Gastroesophageal sphincter (tissue), 4 donors: ENCODE measurements at places on chromosomes 11 and 22.

GRCh38 chr11:93541884-93542810, 1.0 kb downstream of the SMCO4 start:
- H3K36me3 ChIP-seq: no peaks in the 10 kb centered on the region
- H3K4me3 ChIP-seq: peak overlapping the region; percentile 92
- peak overlapping the region; percentile 91 for H3K27ac ChIP-seq
- peak; percentile 55 for ATAC-seq

GRCh38 chr22:45683680-45684079, 12.0 kb downstream of the ATXN10 start:
- no peaks in the 10 kb centered on the region for H3K27me3 ChIP-seq
- H3K36me3 ChIP-seq: no peaks in the 10 kb centered on the region
- no peak for ATAC-seq
- no peak overlapping the region for H3K27ac ChIP-seq

- H3K4me3 ChIP-seq: no peak overlapping the region
- no peaks in the 10 kb centered on the region for H3K27me3 ChIP-seq
- H3K27ac ChIP-seq: no peak overlapping the region
- H3K36me3 ChIP-seq: no peaks in the 10 kb centered on the region
- no peak for ATAC-seq
These were observed 33.6 kb upstream of the CLMP start for GRCh38 chr11:123228496-123229163.

DNA sequence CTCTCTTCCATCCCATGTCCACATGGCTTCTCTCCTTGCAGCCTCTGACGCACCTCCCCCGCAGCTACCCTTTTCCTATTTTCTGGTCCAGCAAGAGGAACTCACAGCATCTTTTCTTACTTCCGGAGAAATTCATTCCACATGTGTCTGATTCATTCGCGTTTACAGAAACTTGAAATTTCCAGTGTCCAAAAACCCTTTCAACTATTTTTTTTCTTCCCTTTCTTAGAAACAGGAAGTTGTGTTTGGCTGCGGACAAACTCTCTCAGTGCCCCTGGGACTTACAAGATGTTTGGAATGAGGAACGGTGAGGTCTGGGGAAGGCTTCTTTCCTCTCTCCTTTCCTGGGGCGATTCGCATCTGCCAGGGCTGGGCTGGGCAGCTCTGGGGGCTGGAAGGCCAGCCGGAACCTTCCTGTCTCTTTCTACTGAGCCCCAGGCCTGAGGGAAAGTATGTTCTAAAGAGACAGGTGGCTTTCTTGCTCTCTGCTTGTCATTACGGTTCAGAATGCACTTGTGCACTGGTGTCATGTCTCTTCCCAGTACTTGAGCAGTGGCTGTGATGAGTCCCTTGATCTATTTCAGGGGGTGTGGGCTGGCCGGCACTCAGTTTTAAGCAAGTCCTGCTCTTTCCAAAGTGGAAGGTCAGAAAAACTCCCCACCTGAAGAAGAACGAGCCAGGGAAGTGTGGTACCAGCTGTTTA, 27.5 kb downstream of the ADAMTS8 start:
- peaks cover 8% of the 10 kb centered on the region for H3K36me3 ChIP-seq
- no peak overlapping the region for H3K4me3 ChIP-seq
- no peaks in the 10 kb centered on the region for H3K27me3 ChIP-seq
- peak overlapping the region; percentile 39 for H3K27ac ChIP-seq

DNA sequence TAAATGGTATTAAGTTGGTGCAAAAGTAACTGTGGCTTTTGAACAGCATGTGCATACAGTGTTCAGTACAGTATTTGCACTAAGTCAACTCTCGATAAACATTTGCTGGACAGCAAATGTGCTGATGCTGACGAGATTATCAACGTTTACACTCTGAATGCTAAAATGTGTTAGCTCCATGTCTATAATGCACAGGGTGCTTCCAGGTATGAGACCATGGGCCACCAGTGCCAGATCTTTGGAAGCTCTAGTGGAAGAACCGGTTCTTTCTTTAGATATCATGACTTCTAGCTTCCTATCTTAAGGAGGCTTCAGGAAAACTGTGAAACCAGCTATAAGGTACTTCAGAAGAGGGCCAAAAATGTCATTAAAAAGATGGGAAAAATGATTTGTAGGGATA, 17.2 kb downstream of the SNX19 start:
- no peak for ATAC-seq
- H3K4me3 ChIP-seq: no peak overlapping the region
- H3K27me3 ChIP-seq: no peaks in the 10 kb centered on the region
- H3K27ac ChIP-seq: peak overlapping the region; percentile 85
- peaks cover 18% of the 10 kb centered on the region for H3K4me1 ChIP-seq

- ATAC-seq: no peak
- peaks cover 28% of the 10 kb centered on the region for H3K4me1 ChIP-seq
- H3K27ac ChIP-seq: peak overlapping the region; percentile 78
- no peaks in the 10 kb centered on the region for H3K36me3 ChIP-seq
These were observed 28.6 kb downstream of the ADAMTS15 start for GRCh38 chr11:130476922-130477491.

DNA sequence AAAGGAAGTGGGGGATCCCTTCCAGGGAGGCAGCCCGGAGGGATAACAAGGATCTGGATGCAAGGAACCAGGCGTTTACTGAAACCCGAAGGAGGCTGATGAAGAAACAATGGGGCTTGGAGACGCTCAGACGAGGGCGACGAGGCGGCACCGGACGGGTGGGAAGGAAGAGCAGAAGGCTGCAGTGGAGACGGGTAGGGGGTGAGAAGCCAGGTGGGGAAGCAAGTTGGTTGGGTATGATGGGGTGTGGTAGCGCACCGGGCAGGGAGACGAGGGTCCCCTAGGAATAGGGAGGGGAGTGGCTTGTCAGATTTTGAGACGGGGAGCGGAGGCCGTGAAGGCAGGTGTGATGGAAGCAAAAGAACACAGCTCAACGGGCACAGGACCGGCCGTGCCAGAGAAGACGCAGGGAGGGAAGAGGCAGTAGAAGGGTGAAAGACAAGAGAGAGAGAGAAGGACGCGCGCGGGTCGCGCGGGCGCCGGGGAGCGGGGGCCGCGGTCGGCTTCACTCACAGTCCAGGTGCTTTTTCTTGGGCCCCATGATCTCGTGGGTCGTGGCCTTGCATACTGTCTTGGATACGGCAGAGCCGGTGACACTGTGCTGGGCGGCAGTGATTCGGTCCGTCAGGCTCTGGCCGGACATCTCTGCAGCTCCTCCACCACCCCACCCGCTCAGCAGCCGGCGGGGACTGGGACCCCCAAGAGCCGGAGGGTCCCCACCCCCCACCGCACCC, 579 bp downstream of the PICALM start:
- no peaks in the 10 kb centered on the region for H3K27me3 ChIP-seq
- no peaks in the 10 kb centered on the region for H3K36me3 ChIP-seq
- peak overlapping the region; percentile 78 for H3K27ac ChIP-seq
- peak overlapping the region; percentile 65 for H3K4me3 ChIP-seq
- peak; percentile 2 for ATAC-seq

DNA sequence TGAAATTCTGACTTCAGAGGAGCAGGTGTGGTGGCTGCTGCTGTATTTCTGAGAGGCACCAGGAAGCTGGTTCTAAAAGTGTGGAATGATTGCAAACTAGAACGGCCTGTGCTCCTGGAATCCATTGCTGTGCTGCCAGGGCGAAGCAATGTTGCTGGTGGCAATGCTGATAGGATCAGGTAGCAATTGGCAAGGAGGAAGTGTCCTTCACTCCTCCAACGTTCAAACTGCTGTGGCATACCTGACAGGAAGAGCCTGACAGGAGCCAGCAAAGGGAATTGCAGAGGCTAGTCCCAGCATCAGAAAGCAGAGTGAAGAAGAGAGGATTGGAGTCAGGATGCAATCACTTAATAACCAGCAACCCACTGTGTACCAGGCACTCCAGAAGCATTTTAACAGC, 118.2 kb downstream of the FAR1 start:
- no peak overlapping the region for H3K27ac ChIP-seq
- H3K36me3 ChIP-seq: no peaks in the 10 kb centered on the region
- H3K27me3 ChIP-seq: no peaks in the 10 kb centered on the region
- H3K4me3 ChIP-seq: no peak overlapping the region
- ATAC-seq: no peak

- H3K4me3 ChIP-seq: no peak overlapping the region
- peaks cover 70% of the 10 kb centered on the region for H3K36me3 ChIP-seq
- no peaks in the 10 kb centered on the region for H3K27me3 ChIP-seq
- ATAC-seq: peak; percentile 56
- peaks cover 9% of the 10 kb centered on the region for H3K4me1 ChIP-seq
These were observed 37.4 kb downstream of the CTNND1 start for GRCh38 chr11:57798905-57799559.

DNA sequence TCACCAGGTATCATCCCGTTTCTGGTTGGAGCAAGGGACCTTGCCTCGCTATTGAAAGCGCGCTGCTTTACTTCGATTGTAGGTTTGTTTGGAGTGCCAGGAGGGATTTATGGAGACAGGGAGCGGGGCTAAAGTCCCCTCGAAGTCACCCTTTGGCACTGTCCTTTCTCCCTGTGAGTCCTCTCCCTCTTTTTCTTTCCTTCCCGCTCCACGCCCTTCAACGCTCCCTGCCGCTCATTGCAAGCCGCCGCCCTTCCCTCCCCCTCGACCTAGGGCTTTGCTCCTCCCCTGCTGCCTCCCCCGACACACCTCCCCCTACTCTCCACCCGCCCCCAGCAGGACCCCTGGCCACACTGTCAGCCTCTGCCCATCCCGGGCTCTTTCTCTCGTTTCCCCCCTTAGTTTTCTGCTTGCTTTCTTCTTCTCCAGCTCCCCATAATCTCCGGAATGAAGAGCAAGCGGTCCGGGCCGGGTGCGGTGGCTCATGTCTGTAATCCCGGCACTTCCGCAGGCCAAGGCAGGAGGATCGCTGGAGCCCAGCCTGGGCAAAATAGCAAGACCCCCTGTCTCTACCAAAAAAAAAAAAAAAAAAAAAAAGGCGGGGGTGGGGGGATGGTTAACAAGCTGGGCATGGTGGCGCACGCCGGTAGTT, 41.0 kb downstream of the AHNAK start:
- H3K4me3 ChIP-seq: peak overlapping the region; percentile 26
- H3K27ac ChIP-seq: peak overlapping the region; percentile 79
- peaks cover 97% of the 10 kb centered on the region for H3K4me1 ChIP-seq

DNA sequence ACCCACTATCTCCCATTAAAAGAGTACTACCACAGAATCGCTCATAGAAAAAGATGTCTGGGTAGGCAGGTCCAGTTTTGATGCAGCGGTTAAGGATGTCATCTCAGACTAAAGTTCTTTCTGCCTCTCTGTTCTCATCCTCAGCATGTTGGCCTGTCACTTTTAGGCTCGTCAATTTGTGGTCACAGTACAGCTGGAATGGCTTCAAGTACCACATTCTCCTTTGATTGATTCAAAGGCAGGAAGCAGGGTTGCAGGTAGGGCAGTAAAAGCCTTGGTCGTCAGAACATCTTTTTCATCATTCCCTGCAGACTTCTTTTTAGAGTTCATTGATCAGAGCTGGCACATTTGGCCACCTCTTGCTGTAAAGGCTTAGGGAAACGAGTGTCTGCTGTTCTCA, 28.7 kb downstream of the SDHD start:
- H3K4me3 ChIP-seq: no peak overlapping the region
- peaks cover 14% of the 10 kb centered on the region for H3K36me3 ChIP-seq
- H3K27me3 ChIP-seq: no peaks in the 10 kb centered on the region
- H3K4me1 ChIP-seq: no peaks in the 10 kb centered on the region
- H3K27ac ChIP-seq: no peak overlapping the region

GRCh38 chr22:44878483-44879300, 126.3 kb downstream of the ARHGAP8 start:
- no peak for ATAC-seq
- H3K4me1 ChIP-seq: no peaks in the 10 kb centered on the region
- H3K27me3 ChIP-seq: no peaks in the 10 kb centered on the region
- no peak overlapping the region for H3K27ac ChIP-seq
- H3K36me3 ChIP-seq: peaks cover 10% of the 10 kb centered on the region
- no peak overlapping the region for H3K4me3 ChIP-seq

GRCh38 chr11:72788241-72788640, 5.6 kb downstream of the STARD10 start:
- H3K27ac ChIP-seq: no peak overlapping the region
- H3K4me3 ChIP-seq: no peak overlapping the region
- ATAC-seq: no peak
- no peaks in the 10 kb centered on the region for H3K36me3 ChIP-seq
- H3K27me3 ChIP-seq: no peaks in the 10 kb centered on the region
- no peaks in the 10 kb centered on the region for H3K4me1 ChIP-seq

GRCh38 chr11:12090761-12091258, 19.6 kb upstream of the MICAL2 start:
- no peaks in the 10 kb centered on the region for H3K27me3 ChIP-seq
- H3K36me3 ChIP-seq: no peaks in the 10 kb centered on the region
- H3K4me1 ChIP-seq: peaks cover 3% of the 10 kb centered on the region
- H3K27ac ChIP-seq: no peak overlapping the region
- no peak for ATAC-seq
- H3K4me3 ChIP-seq: no peak overlapping the region

GRCh38 chr11:61728940-61729219, 23.6 kb upstream of the MYRF start:
- no peak for ATAC-seq
- peaks cover 60% of the 10 kb centered on the region for H3K36me3 ChIP-seq
- peak overlapping the region; percentile 27 for H3K27ac ChIP-seq
- H3K27me3 ChIP-seq: no peaks in the 10 kb centered on the region

GRCh38 chr22:40743768-40744167, 64.5 kb downstream of the MCHR1 start:
- peaks cover 5% of the 10 kb centered on the region for H3K4me1 ChIP-seq
- no peak for ATAC-seq
- H3K36me3 ChIP-seq: no peaks in the 10 kb centered on the region
- H3K27ac ChIP-seq: no peak overlapping the region

GRCh38 chr11:83007909-83008580, 63.7 kb downstream of the RAB30 start:
- H3K4me1 ChIP-seq: peaks cover 23% of the 10 kb centered on the region
- no peak overlapping the region for H3K4me3 ChIP-seq
- H3K27me3 ChIP-seq: no peaks in the 10 kb centered on the region
- no peaks in the 10 kb centered on the region for H3K36me3 ChIP-seq

GRCh38 chr22:25373961-25374360, 154.5 kb downstream of the CRYBB2 start:
- no peaks in the 10 kb centered on the region for H3K4me1 ChIP-seq
- H3K36me3 ChIP-seq: no peaks in the 10 kb centered on the region
- no peak overlapping the region for H3K27ac ChIP-seq

DNA sequence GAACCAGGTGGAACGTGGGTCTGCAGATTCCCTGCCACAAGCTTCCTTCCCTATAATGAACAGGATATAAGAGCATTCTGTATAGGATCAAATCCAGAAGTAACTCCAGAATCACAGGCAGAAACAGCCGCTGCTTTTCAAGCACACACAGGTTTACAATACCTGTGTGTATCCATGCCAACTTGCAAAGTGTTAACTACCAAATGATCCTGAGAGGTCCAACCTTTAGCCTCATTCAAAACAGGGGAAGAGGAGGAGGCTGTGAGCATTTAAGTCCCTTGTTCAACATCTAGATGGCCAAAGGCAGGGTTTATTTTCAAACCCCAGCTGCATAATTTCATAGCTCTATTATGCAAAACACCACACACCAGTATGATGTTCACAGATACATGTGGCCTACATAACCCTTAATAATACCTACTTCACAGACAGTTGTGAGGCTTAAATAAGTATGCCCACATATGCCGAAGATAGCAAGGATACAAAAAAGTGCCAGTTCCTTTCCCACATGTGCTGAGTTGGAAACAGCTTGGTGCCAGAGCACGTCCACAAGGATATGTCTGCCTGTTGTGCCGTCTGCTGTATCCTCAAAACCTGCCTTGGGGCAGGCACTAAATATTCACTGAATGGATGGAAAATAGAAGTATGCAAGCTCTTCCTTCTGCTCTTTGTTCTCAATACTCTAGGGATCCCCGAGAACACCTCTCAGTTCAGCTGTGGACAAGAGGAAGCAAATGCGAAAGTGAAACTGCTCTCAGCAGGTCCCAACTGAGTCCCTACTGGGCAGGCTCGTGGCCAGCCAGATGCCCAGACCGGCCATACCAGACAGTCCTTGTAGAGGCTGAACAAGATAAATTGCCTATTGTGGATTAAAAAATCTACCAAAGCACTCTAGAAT, 66.8 kb downstream of the LARGE1 start:
- peak overlapping the region; percentile 53 for H3K4me3 ChIP-seq
- peaks cover 53% of the 10 kb centered on the region for H3K4me1 ChIP-seq
- H3K27ac ChIP-seq: peak overlapping the region; percentile 67
- no peaks in the 10 kb centered on the region for H3K36me3 ChIP-seq
